NCI-H526 (cell line): ENCODE measurements at places on chromosomes 7 and 10.
A peak's percentile ranks its signal among the peaks of the same experiment; 100 is the strongest.

- no peak for DNase-seq
These were observed 189.9 kb downstream of the HERPUD2 start for GRCh38 chr7:35505066-35505465.

DNA sequence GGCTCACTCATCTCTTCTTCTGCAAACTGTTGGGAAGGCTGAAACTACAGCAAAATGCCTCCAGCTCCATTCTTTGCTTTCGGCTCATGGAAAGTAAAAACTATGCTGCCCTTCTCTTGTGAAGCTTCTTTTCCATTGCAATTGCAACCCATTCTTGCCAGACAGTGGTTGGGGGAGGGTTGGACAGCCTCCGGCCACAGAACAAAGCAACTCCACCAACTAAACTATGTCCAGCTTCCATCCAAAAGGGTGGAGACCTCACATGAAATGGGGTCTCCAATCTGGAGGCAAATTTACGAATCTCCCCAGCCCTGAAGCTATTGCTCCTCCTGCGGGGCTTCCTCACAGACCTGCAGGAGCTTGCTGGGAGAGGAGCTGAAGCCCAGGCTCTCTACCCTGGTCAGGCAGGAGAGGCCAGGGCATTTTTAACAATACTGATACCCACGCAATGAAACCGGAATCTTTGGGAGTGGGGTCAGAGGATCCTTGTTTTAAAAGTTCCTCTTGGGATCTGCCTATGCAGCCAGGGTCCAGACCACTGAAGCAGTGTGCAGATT is 549 bp downstream of the GPNMB start:
- no peak for DNase-seq

DNA sequence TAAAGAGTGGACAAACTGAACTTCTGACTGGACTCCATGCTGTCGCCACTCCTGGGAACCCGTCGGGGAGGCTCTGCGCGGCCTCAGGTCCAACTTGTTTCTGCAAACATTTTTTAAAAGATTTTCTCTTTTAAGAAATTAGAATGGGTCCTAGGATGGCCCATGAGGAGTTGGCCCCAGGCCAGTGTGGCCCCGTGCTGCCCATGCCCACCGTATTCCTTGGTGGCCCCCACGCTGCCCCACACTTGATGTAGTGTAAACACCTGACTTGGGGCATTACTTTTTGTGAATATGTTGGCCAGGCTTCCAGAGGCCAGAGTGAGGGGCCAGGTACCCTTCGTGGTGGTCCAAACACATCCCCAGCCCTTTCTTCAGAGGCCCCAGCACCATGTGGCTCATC is 19.3 kb downstream of the ZNF316 start:
- DNase-seq, result no peak

GRCh38 chr7:40311307-40311706 is 176.5 kb downstream of the SUGCT start:
- no peak for DNase-seq

GRCh38 chr7:129073738-129074137 is 18.8 kb upstream of the TNPO3 start:
- no peak for DNase-seq

DNA sequence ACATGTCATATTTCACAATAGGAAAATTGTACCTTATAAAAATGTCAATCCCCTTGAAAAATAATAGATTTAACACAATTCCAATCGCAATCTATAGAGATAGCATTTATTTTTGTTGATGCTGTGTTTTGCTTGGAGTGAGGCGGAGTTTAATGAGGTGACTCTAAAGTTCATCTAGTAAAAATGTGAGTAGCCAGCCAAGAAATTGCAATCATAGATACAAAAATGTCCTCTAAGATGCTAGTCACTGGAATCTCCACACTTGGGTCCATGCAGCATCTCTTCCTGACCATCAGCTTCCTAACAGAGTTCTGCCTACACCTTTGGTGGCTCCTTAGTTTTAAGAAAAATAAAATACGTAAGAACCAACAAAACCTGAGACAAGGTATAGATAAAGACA is 44.9 kb downstream of the GLI3 start:
- DNase-seq, result no peak

DNA sequence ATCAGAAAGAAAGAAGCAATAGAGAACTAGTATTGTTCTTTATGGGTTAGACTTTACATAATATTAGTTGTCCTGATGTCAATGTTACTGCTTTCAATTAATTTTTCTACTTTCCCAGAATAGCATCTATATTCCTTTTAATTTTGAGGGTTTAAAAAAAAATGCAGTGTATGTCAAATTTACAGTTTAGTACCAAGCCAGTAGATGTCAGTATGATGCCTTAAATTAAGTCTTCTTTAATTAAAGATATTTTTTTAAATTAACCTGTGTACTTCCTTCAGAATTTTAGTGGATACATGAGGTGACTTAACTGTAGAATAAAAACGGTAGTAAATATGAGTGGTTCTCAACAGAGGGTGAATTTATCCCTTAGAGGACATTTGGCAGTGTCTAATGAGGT is 35.2 kb upstream of the STOX1 start:
- DNase-seq, result no peak

DNA sequence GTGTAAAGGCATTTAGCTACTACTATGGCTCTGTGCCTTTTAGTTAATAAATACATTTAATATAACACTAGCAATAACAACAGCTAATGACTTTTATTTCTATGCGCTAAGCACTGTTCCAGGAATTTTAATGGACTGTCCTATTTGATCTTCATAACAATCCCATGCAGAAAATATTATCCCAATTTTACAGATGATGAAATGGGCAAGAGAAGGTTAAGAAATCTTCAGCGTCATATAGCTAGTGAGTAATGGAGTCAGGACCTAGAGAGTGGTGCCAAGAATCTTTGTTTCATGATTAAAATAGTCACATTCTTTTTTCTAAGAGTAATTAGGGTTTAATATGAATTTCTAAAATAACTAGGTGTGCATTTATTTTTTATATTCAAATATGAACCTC is 32.4 kb downstream of the ACTA2 start:
- no peak for DNase-seq

DNA sequence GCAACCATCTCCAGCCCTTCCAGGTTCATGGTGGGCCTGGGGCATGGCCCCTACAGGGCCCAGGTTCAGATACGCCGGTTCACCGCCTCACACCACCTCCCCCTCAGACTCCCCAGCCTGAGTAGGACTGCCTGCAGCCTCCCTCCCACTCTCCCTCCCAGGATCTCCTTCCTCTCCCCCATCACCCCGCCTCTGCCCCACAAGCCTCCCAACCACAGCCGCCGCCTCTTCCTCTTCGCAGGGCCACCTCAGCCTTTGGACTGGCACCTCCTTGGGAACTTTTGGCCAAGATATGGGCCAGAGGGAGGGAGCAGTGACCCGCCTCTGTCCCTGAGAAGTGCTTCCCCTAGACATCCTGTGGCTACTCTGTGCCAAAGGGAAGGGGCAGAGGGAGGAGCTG is 9.3 kb downstream of the KCNIP2 start:
- no peak for DNase-seq

- DNase-seq, result peak; percentile 85
These were observed 14.6 kb downstream of the VOPP1 start for GRCh38 chr7:55557666-55558188.

GRCh38 chr10:23001901-23002516 is 74.2 kb downstream of the ARMC3 start:
- DNase-seq, result no peak

DNA sequence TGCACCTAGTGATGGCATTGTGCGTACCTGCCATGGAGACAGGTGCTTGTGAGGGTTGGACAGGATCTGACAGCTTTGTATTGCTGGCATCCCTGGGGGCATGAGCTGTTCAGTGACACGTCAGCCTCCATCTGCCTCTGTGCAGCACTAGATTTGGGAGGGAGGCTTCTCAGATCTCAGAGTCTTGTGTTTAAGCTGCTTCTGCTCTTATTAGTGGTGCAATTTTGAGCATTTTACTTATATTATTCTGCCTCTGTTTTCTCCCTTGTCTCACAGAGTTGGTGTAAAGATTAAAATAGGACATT is 5.1 kb downstream of the ARHGAP22 start:
- DNase-seq, result no peak

GRCh38 chr7:144729226-144729625 is 106.6 kb downstream of the TPK1 start:
- DNase-seq, result no peak

DNA sequence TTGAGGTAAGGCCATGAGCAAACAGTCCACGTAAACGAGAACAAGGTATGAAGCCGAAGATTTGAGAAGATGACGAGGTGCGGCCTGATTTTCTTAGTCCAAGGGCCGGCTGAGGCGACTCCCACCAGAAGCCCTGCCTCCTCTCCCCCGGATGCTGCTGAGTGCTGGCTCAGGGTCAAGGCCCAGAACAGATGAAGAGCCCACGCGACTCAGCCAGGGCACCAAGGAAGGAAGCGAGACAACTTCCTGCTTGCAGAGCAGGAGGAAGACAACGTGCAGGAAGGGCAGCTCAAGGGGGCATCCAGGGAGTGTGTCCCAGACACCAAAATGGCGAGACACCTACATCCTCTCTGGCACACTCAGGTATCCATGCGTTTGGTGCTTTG is 99.5 kb downstream of the CYTH3 start:
- DNase-seq, result no peak

DNA sequence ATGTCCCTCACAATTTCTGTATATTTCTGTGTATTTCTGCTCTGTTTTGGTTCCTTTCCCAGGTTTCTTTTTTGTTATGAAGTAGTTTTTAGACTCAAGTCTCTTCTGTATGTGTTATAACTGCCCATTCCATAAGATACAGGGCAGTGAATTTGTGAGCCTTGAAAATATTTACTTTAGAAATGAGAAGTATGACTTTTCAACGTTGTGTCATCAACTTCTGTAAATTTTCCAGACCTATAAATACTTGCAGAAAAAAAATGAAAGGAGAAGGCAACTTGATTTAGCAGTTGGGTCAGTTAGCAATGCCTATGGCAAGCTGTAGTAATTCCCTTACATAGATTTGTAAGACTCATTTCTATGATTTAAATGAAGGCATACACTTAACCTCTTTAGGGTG is 11.5 kb downstream of the EGFR start:
- no peak for DNase-seq

DNA sequence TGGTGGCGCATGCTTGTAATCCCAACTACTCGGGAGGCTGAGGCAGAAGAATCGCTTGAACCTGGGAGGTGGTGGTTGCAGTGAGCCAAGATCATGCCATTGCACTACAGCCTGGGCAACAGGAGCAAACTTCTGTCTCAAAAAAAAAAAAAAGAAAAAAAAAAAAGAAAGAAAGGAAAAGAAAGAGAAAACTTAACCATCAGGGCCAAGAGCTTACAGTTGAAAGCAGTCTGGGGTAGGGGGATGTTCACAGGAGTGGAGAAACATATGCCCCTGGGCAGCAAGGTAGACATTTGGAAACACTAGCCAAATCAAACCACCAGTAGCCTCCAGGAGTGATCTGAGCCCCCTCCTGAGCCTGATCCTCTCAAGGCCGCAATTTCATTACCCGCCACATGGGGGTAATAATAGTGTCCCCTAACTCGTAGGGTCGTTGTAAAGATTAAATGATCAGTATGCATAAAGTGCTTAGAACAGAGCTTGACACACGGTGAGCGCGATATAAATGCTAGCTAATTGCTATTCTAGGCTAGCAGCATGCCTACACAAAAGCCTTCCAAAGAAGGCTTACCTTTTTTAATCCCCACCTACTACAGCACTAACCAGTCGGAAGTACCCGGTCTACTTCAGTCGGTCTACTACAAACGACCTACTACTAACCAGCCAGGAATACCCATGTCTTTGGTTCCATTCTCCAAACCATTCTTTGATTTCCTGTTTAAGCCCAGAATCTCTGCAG is 274.3 kb upstream of the NEBL start:
- peak; percentile 24 for DNase-seq

DNA sequence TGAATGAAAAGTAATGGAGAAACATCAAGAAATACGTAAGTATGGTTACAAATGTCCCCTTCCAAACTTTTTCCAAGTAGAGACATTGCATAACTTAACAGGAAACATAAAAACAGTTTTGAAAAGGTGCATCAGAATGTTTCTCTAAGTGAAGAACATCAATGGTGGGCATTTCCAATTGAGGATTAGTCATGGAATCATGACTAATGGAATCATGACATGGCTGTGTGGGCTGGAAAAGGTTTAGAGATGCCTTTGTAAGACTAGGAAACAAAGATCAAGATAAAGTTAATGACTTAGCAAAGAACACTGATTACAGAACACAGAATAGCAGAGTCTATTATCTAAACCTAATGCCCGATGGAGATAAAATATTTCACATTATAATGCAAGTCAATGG is 272.0 kb downstream of the HPSE2 start:
- DNase-seq, result no peak

DNA sequence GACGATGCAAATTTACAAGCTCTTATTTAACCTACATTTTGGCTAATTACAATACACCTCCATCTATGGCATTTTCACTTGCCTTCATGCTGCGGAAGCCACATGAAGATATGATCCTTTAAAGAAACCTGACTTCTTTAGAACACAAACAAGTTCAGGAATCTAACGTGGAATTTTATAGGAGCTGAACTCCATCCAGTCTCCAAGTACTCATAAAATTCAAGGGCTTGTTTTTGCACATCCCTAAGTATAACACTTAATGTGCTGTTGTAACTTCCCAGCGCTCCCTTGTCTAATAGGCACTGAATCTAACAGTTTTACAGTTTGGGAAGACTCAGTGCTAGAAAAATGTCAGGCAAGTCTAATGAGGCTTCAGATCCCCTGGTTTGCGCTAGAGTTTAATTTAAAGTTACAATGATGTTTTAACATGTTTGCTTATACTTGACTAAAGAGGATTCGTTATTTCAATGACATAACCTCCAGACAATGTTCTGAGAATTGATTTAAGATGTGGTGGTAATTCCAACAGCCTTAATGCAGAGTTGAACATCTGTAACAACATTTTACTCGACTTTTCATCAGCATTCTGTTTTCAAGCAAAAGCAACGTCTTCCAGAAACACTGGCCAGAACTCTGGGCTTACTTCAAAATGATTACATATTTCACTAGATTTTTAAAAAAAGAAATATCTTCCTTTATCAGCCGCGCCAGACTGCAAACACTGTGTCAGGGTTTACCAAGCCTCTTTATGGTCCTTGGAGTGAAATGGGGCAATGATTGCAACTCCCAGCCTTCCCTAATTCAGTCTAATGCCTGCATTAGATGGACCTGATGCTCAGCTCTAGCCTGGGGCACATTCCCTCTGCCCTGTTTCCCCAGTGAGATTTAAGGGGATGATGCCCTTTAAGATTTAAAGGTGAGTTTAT is 664.3 kb downstream of the KCNMA1 start:
- no peak for DNase-seq

DNA sequence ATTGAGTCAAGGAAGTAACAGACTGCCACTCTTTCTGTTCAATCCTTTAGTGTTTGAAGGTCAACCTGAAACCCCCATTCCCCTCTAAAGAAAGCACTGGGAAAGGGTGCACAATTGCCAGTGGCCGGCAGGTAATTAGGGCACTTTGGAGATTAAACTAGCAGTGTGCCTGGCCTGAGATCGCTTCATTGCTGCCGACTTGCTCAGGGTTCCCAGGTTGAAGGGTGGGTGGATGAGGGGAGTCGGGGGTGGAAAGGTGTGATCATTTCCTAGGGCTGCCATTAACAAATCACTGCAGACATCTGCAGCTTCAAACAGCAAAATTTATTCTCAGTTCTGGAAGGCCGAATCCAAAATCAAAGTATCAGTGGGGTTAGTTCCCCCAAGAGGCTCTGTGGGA is 16.3 kb upstream of the BTBD16 start:
- DNase-seq, result no peak
